ENCODE measurements at places on chromosomes 7 and 10. TPM values are rescaled to one million over a fixed set of nuclear protein-coding genes. Genes with fewer than 3 reads are reported as not detected.

GRCh38 chr7:117385363-117386109, 41.8 kb downstream of the ASZ1 start:
- DNase-seq, result no peak

DNA sequence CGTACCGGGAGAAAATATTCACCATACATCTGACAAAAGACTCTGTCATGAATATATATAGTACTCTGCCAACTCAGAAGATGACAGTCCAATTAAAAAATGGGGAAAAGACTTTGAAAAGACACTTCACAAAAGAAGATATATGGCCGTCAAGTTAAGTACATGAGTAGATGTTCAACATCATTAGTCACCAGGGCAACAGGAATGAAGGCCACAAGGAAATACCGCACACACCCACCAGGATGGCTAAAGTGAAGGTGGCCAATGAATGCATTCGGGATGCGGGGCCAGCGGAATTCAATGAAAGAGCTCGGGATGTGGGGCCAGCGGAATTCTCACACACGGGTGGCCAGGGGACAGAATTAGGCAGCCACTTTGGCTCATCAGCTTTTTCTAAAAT, 42.2 kb downstream of the MAD1L1 start:
- DNase-seq, result no peak

- DNase-seq, result no peak
Measured at GRCh38 chr10:36026656-36027390, 384.7 kb upstream of the FZD8 start.

The ADAM22 gene
- polyA plus RNA-seq, result 0.23 TPM

DNA sequence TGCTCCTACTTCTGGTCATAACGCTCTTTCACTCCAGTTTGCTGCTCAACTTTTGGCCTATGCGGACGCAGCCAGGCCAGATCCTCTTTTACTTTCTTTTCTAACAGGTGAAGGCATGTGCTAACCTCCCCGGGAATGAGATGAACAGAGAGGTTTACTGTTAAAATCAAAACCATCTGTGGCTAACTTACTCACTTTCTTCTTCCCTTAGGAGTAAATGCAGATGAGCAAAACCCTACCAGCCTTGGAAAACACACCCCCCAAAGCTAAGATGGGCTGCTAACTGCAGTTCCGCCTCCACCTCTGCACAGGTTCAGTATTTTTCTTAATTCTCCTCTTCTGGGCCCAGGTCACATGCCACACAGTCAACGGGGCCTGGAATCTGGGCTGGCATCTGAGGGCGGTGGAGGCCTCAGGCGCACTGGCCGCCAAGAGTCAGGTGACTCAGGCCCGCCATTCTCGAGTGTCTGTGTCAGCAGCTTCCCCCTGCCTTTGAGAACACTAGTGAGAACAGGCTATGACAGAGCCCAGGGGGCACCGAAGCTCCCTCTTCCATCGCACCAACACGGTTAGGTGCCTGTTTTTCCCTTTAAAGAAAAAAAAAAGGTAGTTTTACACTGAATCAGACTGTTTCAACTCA, 11.1 kb downstream of the FAM53B start:
- DNase-seq, result peak; percentile 91

The TASOR2 gene
- polyA plus RNA-seq, result 2.3 TPM

DNA sequence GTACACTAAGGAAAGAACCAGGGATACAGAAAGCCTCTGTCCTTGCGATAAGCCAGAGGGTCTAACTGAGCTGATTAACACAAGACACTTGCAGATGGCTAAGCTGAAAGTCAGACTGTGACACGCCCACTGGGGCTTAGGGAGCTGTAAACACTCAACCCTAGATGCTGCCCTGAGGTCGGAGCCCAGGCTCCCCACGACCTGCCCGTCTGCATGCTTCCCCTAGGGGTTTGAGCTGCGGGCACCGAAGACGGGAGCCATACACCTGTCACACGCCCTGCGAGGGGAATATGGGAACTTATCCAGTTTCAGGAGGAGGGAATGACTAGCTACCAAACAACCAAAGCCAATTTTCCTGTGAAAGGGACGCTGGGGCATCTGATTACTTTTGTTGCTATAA, 96.0 kb downstream of the HTR5A start:
- no peak for DNase-seq

The C10orf62 gene
- not detected for polyA plus RNA-seq

GRCh38 chr10:69914398-69915214, 112.9 kb downstream of the COL13A1 start:
- peak; percentile 91 for DNase-seq

DNA sequence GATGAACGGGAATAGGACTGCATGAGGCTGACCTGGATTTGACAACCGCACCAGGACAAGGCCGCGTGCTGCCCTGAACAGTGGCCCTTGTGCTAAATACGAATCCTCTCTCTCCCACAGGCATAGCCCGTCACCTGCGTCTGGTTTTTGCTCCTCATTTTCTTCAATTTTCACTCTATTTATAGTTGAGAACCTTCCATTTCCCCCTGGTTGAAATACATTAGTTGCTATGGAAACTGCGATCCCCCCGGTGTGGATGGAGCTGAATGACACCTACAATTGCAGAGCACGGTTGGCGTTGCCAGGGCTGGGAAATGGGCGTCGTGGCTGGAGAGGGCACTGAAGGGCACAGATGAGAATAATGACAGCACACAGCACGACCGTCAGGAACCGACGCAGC, 158.6 kb upstream of the PITRM1 start:
- DNase-seq, result no peak
